Psoas muscle (tissue), 8 donors: ENCODE measurements at places on chromosomes 1 and 21. TPM values are rescaled to one million over a fixed set of nuclear protein-coding genes. Genes with fewer than 3 reads are reported as not detected.

Gene INSRR
- polyA plus RNA-seq: under 0.01 TPM

Gene PIAS3
- polyA plus RNA-seq: 14.4 TPM

Gene KIF17
- 1.5 TPM for polyA plus RNA-seq

Gene SH3BGR
- polyA plus RNA-seq: 314 TPM

Gene LHX8
- polyA plus RNA-seq: not detected

DNA sequence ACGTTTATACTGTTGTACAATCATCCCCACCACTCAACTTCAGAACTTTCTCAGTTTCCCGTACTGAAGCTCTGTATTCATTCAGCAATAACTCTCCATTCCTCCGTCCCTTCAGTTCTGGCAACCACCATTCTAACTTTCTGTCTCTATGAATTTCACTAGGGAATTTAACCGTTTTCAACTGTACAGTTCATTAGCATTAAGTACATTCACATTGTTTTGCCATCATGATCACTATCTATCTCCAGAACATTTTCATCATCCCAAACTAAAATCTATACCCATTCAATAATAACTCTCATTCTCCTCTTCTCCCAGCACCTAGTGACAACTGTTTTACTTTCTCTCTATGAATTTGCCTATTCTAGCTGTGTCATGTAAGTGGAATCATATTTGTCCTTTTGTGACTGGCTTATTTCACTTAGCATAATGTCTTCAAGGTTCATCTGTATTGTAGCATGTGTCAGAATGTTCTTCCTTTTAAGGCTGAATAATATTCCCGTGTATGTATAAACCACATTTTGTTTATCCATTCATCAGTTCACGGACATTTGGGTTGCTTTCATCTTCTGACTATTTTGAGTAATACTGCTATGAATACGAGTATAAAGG, 75.0 kb downstream of the CEP350 start:
- DNase-seq: no peak

DNA sequence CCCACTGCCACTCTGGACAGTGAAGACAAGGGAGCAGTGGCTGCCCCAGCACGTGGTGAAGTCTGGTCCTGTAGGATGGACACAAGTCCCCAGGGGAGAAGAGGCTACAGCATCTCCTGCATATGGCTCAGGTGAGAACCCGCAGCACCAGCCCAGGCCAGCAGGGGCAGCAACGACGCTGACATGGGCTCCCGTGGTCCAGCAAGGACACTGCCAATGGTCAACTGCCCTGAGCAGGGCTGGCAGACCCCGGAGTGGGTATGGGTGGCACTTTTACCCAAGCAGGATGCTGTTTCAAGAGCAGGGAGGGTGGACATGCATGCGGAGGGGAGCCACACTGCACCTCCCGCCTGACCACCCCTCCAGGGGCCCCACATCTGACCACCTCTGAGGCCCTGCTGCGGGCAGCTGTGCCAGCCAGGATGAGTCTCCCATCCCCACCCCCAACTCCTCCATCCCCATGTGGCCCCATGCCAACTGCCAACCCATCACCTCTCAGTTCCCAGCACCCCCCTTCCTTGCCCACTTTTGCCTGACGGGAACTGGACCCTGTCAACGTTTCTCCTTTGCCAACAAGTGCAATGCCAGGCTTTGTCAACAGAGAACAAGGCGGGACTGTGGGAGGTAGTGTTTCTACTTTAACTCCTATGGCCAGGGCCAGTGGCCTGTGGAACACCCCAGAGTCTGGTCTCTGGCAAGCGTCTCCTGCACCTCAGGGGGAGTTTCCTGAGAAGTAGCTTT, 8.6 kb downstream of the MORN1 start:
- DNase-seq: peak; percentile 65

- no peak for DNase-seq
These were observed 444.1 kb downstream of the PLPP3 start for GRCh38 chr1:56135069-56135863.

DNA sequence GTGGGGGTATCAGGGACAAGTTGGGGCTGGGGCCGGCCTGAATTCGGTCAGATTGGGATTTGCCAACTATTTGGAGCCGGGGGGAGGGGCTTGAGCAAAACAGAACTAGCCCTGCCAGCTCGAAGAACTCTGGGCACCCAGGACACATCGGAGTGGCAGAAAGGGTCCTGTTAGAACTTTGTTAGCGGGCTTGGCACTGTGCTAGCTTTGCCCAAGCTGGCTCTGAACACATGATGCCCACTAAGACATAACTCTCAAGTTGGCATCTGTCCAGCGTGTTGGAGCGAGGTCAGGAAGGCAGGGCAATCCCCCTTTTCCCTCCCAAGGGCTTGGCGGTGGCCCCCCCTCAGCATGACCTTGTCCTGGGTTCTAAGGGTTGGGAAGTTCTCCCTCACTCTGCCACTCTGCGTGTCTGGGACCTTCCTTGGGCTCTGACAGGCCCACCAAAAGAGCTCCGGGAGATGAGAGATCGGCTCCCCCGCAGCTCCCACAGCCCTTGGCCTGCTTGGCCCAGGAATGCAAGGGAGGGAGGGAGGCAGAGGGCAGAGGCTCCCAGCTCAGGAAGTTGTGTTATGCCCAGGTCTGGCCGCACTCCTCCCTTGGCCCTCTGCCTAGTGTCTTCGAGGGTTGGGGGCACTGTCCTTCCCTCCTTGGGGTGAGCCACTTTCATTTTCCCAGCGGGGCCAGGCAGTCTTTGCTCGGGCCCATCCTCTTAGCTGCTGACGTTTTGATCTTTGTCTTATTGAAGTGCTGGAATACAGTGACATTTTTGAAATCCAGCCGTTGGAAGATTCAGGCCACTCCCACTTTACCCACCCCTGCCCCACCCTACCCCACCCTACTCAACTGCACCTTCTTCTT, 1.2 kb downstream of the LMNA start:
- DNase-seq: peak; percentile 75

DNA sequence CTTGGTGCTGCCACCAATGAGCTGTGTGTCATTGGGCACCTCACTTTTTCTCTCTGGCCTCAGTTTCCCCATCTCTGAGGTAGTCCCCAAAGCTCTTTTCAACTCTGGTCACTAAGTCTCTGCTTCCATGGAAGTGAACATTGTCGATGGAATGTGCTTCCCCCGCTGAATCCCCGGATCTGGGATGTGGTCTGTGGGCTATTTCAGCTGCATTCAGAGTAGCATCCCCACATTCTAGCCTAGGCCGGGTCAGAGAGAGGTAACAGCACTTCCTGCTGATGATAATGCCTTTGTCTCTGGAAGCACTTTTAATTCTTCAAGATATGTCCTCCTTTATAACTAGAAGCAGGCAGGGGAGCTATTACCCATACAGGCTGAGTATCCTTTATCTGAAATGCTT, 29.8 kb downstream of the RASSF5 start:
- DNase-seq: no peak

GRCh38 chr1:157678721-157679120, 21.8 kb downstream of the FCRL3 start:
- no peak for DNase-seq

GRCh38 chr1:6179564-6180175, 451 bp downstream of the CHD5 start:
- no peak for DNase-seq

- DNase-seq: no peak
These were observed 141.3 kb downstream of the ROR1 start for GRCh38 chr1:63915121-63915520.

- peak; percentile 93 for DNase-seq
These were observed 11.7 kb upstream of the ENO1 start for GRCh38 chr1:8889925-8890785.

GRCh38 chr1:7633506-7634245, 137.4 kb upstream of the VAMP3 start:
- DNase-seq: no peak

DNA sequence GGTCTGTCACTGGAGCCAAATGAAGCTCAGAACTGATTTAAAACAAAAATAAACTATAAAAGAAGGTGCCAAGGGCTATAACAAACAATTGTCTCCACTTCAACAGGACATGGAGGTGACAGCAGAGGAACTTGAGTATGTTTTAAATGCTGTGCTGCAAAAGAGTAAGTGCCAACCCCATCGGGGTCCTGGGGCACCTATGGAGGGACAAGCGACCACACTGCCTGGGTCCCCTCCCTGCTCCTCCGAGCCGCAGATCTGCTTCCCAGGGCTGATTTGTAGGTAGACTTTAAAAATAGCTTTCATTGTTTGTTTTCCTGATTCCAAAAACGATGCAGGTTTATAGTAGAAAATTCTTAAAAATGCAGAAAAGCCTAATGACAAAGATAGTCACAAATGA, 42.8 kb downstream of the CAPN9 start:
- no peak for DNase-seq

- DNase-seq: no peak
These were observed 2.5 kb upstream of the JUN start for GRCh38 chr1:58786184-58786926.

GRCh38 chr1:96075704-96076455, 645.7 kb upstream of the PTBP2 start:
- DNase-seq: no peak

DNA sequence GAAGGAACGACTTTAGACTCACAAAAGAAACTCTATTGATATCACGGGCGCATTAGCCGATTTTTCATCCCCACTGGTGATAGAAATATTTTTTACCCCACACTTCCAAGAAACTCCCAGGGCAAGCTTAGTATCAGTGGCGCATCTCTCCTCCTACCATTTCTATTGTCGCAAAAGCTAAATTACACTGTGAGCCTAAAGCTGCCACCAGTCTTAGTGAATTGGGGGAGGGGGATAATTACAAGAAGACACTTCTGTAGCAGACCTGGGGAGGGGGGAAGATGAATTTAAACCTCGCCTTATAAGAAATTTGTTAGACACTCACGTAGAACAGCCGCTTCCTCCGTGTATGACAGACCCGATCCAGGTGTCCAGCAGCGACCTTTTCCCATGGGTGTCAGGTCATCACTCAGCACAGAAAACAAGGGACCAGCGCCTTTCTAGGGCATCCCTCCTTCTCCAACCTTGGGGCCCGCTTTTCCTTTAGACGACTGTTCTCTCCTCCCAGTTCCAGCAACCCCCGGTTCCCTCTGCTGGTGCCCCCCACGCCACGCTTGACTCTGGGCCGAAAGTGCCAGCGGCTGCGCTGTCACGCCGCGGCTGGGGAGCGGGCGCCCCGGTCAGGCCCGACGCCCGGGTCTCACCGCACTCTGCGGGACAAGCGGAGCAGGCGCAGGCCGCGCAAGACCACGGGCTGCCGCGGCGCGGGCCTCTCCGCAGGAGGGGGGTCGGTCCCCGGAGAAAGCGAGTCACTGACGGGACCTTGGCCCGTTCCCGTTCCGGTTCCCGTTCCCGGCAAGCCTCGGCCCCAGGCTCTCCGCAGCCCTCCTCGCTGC, 821 bp downstream of the PHC2 start:
- peak; percentile 72 for DNase-seq

GRCh38 chr1:167200272-167200671, 20.4 kb upstream of the POU2F1 start:
- DNase-seq: no peak
